ENCODE measurements at places on chromosomes 12 and 14.

- no peak for DNase-seq
These were observed 95.3 kb downstream of the CIT start for GRCh38 chr12:119781804-119782203.

GRCh38 chr12:1618489-1618888, 10.5 kb upstream of the WNT5B start:
- DNase-seq: no peak

DNA sequence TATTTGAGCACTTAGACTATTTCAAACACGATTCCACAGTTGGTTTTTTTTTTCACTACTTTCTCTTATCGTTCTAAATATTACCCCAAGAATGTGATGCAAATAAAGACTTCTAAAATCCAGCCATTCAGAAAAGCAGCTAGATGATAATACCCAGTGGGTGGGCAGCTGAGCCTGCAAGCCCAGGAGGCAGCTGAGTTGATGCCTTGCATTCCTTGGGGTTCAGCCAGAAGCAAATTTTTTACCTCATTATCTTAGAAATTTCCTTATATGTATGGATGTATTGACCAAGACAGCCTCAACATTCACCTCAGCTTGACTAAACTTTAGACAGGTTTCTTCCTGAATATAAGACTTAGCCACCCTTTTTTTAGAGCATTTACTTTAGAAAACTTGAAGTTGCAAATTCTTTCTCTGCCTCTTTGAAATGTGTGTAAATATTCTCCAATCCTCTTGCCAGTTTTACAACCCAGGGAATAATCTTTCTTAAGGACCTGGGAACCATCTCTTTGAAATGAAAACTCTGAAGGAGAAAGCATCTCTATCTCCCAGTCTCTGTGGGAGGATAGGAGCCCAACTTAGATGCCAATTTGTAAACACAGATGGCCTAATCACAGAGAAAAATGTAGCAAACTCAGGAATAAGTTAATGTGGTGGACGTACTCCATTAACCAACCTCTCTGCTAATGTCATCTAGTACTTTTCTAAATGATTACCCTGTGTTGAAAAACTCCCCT, 52.2 kb upstream of the ANP32D start:
- no peak for DNase-seq

GRCh38 chr12:132921685-132922084, 34.3 kb upstream of the CHFR start:
- DNase-seq: no peak

GRCh38 chr12:131795064-131795463, 33.1 kb upstream of the MMP17 start:
- peak; percentile 17 for DNase-seq

- DNase-seq: no peak
These were observed 1.1 kb downstream of the EML1 start for GRCh38 chr14:99794151-99794780.

DNA sequence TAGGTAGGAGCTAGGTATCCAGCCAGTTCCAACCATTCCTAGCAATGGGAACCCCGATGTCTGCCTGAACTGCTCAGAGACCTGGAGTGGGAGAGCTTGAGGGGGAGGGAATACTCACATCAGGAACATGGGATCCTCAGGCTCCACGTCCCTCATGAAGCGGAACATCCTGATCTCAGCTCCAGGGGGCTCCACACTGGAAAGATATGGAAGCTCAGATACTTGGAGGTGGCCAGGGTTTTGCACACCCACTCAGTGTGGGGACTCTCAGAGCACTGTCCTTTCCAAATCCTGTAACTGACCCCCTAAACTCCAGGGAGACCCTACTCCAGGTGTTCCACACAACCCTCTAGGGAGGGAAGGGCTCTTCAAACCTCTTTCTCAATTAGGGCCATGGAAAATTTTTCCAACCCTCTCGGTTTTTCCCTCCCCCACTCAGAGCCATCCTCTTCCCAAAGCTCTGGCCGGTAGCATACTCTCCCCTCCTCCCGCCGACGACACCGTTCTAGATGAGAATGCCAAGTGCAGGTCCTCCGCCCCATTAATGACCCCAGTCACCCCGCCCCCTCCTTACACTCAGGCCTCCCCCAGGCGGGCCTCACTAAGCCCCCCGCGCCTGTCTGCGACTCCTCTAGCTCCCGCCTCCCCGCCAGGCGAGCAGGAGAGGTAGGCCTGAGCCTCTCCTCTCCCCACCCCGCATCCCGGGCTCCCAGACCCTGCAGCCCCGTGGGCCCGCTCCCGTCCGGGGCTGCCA, 597 bp downstream of the MLF2 start:
- no peak for DNase-seq

DNA sequence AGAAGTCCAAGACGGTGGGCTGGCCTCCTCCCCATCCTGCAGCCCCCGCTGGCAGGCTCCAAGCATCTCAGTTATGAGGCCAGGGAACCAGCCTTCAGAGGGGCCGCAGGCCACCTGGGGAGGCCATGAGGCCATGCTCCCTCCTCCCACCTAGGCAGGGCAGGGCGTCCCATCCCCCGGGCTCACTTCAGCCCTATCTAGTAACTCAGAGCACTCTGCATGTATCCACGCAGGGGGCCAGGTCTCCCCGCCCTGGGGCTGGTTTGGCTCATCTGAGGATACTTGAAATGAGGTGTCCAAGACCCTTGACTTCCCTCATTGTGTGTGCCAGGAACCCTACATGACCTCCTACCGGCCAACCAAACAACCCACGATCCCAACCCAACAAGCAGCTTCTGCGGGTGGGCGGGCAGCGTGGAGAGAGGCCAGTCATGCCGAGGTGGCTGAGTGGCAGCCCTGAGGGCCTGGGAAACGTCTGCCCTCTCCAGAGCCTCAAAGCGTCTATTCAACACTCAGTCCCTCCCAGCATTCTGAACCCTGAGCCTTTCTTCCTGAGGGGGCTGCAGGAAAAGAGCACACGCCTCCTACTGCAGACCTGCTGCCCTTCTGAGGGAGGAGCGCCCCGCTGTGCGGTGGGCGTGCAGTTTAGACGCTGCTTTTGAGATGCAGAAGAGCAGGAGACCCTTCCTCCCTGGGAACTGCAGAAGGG, 16.8 kb downstream of the ISCA2 start:
- DNase-seq: no peak

GRCh38 chr14:92480856-92481255, 32.7 kb upstream of the RIN3 start:
- DNase-seq: no peak

GRCh38 chr14:43418324-43418723, 1088.8 kb downstream of the FSCB start:
- DNase-seq: no peak

GRCh38 chr14:95518045-95518751, 1.7 kb upstream of the SYNE3 start:
- no peak for DNase-seq

DNA sequence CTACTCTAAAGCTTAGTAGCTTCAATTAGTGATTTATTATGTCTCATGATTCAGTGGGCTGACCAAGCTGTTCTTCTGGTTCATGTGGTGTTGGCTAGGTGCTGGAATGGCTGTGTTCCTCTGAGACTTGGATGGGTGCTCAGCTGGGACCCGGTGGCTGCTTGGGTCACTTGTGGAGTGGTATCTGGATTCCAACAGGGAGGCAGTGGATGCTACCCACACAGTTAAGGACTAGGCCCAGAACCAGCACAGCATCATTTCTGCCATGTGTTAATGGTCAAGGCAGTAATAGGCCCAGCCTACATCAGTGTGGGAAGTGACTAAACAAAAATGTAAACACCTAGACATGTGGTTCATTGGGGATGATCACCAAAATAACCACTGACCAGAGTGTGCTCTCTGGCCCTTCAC, 72.2 kb downstream of the FGD4 start:
- DNase-seq: no peak

GRCh38 chr12:106233011-106233410, 14.8 kb downstream of the CKAP4 start:
- no peak for DNase-seq

DNA sequence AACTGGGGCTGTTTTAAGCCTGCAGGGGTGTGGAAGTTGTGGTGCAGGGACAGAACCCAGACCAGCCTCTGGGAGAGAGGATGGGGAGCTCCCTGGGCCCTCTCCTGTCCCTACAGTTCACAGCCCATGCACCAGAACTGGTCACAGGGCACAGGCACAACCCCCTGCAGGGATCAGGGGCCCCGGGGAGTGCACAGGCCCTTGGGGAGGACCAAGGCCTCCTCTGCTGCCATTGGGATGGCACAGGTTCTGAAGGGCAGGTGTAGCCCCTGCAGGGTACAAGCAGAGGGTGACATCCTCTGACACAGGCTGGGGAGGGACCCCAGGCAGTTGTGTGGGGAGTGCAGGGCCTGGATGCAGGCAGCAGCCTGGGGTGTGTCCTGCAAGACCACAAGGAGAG, 66.4 kb upstream of the SFSWAP start:
- DNase-seq: no peak

DNA sequence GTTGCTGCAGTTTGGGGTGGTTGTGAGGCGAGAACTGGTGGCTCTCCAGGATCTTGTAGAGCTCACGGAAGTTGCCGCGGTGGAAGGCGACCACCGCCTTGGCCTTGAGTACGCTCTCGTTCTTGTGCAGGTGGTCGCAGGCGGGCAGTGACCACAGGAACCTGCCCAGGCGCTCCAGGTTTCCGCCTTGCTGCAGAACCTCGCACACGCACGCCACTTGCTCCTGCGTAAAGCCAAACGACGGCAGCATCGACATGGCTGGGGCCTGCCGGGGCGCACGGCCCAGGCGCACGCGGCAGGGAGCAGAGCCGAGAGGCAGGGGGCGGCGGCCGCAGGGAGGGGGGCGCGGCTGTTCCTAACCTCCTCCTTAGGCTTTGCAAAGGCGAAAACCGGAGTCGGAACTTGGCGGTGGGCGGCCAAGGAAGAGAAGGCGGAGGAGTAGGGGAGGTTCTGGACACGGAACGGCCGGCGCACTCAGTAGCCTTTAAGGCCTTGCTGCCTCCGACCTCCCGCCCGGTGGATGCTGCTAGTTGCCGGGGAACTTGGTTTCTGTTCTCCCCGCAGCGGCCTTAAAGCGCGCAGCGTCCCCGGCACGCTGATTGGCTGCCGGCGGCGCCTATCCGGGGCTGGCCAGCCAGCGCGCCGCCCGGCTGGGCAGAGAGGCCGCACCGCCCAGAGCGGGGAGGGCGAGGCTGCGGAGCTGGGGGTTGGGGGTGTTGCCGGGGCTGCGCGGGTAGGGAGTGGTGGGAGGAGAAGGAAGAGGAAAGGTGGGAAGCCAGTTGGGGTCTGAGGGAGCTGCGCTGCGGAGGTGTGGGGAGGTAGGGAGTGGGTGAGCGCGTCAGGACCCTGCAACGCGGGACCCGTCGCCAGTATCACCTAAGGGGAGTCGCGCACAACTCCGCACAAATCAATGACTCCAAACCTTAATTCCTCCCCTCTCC, at the start of gene SIX1:
Gene SIX1, minus strand, starts transcription at position 544 of the 941 bp plus-strand sequence. Its CDS starts 288 bp downstream, at position 256.
- DNase-seq: no peak

DNA sequence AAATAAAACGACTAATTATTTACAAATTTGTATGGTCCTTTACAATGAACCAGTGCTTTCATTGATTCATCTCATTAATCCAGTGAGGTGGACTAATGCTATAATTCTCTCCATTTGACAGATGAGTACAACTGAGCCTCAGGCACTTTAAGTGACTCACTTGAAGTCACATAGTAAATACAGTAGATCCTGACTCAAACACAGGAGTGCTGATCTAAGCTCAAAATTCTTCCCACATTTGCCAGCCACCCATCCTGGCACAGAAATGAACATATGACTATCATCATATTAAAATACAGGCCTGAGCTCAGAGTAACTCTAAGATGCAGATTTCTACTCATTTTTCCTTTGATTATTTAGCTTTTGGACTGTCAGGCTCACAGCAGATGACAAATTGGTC, 30.6 kb downstream of the SLC16A7 start:
- DNase-seq: no peak

- DNase-seq: no peak
These were observed 4.5 kb upstream of the EVL start for GRCh38 chr14:100060760-100061159.

DNA sequence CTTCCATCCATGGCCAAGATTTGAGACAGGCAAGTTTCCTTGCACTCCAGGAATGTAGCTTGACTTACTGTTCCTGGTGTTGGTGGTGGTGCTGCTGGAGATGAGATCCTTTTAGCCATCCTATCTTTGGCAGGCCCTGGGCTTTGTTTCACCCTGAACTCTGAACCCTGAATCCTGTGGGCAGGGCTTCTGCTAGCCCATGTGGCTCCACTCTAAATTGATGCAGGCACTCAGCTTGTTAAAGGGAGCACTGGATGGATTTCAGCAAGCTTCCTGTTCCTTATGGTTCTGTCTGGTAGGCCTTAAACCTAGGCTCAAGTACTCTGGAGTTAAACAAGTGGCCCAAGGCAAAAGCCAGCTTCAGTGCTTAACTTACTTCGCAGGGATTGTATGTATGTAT, 138.2 kb downstream of the RGS6 start:
- DNase-seq: no peak

DNA sequence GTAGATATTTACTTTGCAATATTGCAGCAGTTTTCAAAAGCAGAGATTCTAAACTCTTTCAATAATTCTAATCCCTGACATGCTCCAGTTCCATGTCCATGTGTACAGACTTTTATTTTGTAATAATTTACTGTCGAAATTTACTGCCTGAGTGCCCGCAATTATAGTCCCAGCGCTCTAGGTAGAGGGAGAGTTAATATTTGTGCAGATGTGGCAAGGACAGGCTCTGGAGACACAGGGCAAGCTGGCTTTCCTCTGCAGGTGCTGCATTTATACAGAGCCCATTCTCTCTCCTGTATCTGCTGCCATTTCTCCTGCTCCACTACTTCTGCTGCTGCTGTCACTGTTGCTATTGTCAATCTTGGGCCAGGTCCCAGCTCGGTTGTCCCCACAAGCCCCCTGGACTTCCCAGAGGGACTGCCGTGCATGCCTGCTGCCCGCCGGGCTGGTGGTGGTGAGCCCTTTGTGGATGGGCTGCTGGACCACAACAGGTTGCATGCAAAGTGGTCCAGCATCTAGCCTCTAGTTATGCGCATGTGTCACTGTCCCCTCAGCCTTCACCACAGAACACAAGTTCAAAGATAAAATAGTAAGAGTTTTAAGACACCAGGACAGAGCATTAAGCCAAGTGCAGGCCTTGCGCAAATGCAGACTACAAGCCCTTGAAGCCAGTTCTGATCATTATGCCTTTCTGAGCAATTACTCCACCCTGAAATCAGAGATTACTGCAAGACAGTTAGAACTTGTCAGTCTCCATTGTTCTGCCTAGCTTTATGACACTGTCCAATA, 40.8 kb upstream of the CSRP2 start:
- DNase-seq: no peak

DNA sequence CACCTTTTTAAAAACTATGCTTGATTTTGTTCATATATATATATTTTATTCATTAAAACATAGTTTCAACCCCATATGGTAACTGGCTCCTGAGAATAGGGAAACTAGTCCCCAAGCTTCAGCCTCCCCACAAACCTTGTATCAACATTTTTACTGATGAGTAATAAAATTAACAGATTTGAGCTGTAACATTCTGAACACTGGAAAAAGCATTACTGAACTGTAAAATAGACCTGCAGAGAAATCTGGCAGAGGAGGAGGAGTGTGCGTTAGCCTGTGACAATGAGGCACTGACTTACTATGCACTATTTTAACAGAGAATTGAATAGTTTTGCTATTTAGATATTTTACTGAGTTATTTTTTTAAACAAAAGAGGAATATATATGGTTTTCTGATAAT, 43.1 kb downstream of the FRS2 start:
- no peak for DNase-seq
